A549 treated with ZK216348 at 1 μM for 4 hours (cell line): ENCODE measurements at places on chromosomes 6 and 20. TPM values are rescaled to one million over a fixed set of nuclear protein-coding genes. Genes with fewer than 3 reads are reported as not detected.

LGSN gene
- total RNA-seq, result 1.7 to 3.4 TPM (median 3.0 TPM) in 5 replicates

OLIG3 gene
- not detected in 5 replicates for total RNA-seq

HLA-DMA gene
- total RNA-seq, result 2.7 to 3.6 TPM (median 3.2 TPM) in 5 replicates

OVOL2 gene
- 0.18 to 0.29 TPM (median 0.23 TPM) in 4 of 5 replicates, not detected in the other for total RNA-seq
